ENCODE measurements at places on chromosomes 5 and 9.

DNA sequence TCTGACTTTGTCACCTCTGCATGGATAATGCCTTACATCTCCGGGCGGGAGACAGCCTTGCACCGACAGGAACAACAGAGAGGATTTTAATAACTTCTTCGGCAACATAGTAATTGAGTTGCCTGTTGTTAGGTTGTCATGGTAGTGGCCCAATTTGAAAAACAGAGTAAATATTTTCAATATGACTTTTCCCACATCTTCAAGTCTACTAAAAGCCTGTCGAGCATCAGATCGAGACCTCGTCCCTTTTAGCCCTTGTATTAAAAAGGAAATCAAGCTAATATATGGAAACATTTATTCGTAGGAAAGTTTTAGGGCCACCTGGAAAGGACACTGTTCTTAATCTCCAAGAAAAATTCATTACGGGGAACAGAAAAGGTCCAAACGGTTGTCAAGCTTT is 70.8 kb upstream of the FCN2 start:
- DNase-seq, result no peak

DNA sequence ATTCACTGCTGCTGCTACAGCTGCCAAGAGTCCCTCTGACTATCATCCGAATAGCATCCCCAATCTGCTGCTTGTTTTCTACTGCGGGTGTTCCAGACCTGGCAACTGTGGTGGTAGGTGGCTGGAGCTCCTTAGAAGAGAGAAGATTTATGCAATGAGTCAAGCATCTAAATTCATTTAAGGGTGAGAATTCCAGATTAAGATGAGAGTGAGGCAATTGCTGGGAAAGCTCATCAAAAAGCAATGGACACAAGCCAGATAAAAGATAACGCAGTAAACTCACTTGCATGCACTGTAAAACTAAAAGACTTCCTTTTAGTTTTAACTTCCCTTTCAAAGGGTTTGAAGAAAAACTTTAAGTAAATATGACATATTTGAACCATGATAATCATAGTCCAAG is 3.9 kb downstream of the PLK2 start:
- no peak for DNase-seq

GRCh38 chr5:95631991-95632675 is 12.2 kb downstream of the GPR150 start:
- DNase-seq, result peak; percentile 40

GRCh38 chr9:72205513-72205912 is 56.3 kb downstream of the GDA start:
- no peak for DNase-seq

GRCh38 chr5:137220523-137220927 is 278.6 kb downstream of the SPOCK1 start:
- DNase-seq, result no peak

- no peak for DNase-seq
Measured at GRCh38 chr5:93164690-93165089, 416.3 kb downstream of the NR2F1-AS1 start.

DNA sequence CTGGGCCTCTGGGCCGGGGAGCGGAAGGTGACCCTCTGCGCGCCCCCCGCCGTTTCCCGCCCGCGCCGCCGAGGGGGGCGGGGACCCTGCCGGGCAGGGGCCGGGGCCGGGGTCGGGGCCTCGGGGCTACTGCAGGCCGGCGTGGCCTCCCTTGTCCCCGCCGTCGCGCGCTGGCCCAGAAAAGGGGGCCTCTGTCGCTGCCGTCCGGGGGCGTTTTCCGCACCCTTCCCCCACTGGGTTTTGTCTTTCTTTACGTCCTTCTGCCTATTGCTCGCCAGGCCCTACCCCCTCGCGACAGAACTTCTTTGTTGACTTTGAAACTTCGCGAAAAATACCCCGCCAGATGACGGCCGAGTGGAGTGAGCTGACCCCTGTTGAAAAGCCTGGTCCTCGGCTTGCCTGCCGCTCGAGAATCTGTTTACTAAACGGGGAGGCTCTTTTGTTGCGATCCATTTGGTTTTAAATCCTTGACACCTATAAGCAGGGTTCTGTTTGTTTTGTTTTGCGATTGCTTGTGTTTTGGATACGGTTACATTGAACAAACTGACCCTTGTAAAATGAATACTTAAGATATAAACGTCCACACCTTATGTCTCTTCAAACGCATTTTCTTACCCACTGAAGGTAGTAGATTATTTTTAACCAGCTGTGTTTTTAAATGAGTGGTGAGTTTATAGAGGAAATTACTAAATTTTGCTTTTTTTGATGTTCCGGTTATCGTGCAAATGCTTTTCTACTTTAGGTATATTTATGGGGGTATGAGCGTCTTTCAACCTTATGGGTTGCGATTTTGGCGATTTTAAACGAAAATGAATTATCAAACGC is 765 bp downstream of the MARCHF6 start:
- DNase-seq, result no peak

GRCh38 chr5:151570058-151570457 is 21.1 kb downstream of the FAT2 start:
- DNase-seq, result no peak

DNA sequence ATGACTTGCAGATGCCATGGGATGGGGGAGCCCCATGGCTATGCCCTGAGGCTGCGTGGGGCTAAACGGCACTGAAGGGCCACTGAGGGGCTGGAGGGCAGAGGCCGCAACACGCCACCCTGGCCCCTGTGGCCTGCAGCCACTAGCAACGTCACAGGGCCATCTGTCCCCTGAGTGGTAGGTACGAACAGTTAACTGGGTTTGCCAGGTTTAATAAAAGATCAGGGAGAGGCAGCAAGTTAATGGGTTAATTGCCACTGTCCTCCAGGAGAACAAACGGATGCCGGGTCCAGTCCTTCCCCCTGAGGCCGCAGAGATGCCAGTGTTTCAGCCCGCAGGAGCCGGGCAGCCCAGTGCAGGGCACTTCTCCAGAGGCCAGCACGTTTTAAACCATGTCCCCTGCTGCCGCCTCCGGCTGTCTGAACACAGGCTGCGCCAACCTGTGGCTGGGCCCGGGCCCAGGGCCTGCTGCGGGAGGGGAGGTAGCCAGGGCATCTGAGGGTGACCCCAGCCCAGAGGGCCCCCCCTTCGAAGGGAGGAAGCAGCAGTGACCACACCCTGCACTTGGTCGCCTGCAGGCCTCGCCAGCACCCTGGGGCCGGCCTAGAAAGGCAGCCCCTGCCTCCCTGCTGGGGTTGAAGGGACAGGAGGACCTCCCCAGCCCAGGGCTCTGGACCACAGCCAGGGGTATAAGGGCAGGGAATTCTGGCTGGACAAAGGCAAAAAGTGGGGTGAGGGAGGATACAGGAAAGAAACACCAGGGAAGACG is 227.3 kb downstream of the FANCC start:
- DNase-seq, result no peak

DNA sequence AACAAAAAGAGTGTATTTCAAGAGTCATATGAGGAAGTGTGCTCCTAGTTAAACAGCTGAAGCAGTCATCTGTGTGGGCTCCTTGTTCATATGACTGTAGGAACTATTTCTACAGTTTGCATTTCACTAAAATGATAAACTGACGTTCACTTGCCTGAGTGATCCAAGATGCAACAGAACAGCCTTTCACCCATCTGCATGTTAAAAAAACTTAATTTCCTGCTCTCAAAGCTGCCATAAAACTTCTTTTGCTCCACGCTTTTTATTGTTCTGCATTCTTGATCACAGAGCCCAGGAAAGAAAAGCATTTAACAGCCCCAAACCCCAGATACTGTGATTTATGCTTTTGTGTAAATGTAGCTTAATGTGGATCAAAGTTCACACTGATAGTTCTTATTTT is 43.9 kb downstream of the ZNF608 start:
- DNase-seq, result no peak

- no peak for DNase-seq
Measured at GRCh38 chr5:30040488-30041118, 1152.9 kb upstream of the CDH6 start.

DNA sequence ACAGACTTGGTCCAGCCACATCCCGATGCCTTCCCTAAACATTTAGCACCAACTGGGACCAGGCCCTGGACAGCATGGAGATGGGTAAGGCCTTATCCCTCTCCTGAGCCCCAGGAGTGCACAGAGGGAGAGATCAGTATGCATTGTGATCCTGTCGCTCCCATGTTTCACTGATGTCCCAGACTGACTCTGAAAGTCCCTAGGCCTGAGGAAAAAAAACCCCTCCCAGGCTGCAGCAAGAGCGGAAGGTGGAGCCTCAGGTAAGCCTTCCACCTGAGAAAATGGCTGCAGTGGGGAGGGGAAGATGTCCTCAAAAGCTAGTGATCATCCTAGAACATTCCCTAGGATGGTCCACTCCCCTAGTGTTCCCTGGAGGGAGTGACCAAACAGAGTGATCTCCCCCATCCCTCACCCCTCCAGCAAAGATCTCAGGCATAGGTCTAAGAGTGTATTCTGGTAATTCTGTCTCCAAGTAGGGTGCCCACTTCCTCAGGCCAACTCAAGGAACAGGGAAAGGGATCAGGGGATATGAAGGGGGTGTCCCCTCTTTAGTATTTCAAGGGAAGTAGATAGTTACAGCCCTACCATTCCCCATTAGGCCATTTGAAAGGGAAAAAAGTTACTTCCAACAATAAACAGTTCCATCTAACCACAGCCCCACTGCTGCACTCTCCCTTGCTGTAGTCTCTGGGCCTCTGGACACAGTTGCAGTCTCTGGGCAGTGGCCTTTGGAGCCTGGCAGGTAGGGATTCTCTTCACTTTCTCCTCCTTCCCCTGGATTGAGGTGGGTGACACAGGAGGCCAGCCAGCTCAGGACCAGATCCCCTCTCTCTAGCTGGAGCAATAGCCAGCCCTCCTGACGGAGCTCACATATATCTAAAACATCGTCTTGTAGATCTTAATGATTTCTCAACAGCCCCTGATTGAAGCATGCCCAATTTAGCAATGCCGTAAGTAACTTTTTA is 6.8 kb upstream of the CXXC5 start:
- DNase-seq, result no peak

GRCh38 chr5:37847978-37848425 is 8.2 kb upstream of the GDNF start:
- no peak for DNase-seq

All from activated naive CD8-positive, alpha-beta T cell treated with anti-CD3 and anti-CD28 coated beads, Interleukin-2, amount 50 U/mL, for 16 hours (primary cell).